ENCODE measurements at places on chromosomes 11 and 22.

DNA sequence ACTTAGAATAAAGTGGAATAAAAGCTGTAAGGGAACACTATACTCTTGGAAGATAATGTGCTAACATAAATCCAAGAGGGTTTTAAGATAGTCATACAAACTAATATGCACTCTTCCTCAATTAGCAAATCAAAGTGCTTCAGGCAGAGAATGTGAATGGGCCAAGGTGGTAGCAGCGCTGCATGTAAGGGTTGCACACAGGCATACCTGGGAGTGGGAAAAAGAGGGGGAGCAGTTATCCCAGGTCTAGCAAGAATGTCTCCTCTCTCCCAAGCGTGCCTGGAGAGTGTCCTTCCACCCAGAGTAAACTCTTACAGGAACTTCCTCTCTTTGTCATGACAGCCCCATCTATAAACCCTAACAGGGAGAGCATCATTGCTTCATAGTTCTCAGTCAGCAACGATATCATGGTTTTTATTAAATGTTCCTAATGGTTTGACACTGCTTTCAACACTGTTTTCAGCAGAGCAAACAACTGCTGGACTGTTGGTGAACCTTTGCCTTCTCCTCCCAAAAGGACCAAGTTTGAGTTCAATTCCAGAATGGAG lies 61.6 kb downstream of the SYTL2 start:
- DNase-seq = no peak

GRCh38 chr11:69027704-69028372 lies 14.8 kb upstream of the MRGPRF start:
- no peak for DNase-seq

DNA sequence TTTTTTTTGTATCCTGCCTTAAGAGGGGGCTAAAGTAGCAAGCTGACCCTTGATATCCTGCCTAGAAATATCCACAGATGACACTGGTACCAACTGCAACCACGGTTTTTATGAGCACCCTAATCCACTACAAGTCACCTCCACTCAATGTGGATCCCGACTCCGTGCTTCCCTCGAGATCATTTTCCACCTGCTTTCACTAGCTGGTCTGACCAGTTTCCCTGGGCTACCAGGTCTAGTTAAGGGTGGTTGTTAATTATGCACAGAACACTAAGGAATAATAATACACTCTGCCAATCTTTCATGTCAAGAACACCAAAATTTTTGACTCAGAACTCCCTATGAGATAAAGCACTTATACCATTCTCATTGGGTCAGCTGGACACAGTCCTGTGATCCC lies 82.3 kb downstream of the ABTB2 start:
- DNase-seq = no peak

DNA sequence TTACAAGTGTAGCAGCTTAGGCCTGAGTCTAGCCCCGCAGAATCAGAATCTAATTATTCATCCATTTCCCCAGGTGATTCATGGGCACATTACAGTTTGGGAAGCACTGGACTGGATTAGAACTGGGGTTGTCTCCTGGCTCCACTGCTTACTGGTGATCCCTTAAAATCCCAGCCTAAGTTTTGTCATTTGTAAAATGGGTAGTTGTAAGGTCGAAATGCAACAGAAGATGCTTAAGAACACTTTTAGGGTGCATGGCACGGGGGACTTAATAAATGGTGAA lies 1.3 kb downstream of the STX3 start:
- peak; percentile 67 for DNase-seq

DNA sequence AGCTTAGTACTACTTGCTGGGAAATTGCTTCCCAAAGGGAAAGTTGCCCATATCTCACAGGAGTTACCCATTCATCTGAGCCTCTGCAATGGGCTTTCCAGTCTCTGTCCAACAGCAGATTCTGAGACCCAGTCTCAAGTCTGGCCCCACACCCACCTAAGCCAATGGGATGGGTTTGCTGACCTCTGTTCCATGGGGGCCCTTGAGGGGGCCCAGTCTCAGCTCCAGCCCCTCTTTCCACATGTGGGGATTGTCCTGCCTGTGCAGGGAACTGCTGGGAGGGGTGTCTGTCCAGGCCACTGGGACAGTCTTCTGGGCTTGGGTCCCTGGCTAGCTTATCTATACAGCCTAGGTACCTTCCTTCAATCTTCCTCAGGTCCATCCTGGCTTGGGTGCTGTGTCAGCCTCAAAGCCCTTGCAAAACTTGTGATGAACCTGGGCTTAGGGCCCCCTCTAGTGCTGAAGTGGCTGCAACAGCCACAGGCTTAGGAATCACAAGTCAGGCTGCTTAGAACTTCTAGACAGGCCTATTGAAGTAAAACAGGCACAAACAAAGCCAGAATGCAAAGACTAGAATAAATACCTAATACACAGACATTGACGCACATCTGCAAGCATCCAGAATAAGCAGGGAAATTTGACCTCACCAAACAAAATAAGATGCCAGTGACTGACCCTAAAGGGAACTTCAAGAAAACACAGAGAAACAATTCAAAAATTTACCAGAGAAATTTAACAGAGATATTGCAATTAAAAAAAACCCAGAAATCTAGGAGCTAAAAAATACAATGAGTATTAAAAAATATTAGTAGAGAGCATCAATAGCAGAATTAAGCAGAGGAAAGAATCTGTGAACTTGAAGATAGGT lies 11.7 kb upstream of the PATL1 start:
- DNase-seq = peak; percentile 64

GRCh38 chr11:70873736-70874412 lies 378.5 kb downstream of the SHANK2 start:
- DNase-seq = no peak

DNA sequence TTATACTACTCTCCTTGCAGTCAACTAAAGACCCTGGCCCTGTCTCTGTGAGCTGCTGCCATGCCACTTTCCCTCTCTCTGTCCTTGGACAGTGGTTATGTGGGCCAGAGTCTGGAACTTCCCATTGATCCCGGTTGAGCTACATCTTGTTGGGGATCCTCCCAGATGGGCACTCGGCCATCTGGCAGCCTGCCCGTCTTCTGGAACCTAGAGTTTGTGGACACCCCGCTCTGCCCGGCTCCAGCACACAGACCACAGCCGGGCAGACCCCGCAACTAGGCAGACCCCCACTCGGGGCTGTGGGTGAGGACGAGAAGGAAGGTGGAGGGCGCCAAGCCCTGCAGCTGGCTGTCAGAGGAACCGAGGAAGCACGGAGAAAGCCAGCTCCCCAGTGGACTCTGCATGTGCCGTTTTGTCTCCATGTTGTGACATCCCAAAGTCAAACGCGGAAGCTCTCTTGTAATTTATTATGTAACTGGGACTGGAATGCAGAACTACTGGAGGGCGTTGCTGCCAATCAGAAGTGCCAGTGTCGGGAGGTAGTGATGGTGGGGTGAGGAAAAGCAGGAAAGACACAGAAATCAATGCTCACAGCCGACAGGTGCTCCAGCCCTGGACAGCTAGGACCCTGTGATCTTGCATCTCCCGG lies 207.7 kb downstream of the CEP164 start:
- no peak for DNase-seq

GRCh38 chr22:22404598-22405284 lies 103.8 kb downstream of the ZNF280B start:
- no peak for DNase-seq
